ENCODE measurements at places on chromosomes 2 and 18.

- DNase-seq = no peak
Observed at GRCh38 chr2:45984896-45985473, 312.2 kb upstream of the EPAS1 start.

DNA sequence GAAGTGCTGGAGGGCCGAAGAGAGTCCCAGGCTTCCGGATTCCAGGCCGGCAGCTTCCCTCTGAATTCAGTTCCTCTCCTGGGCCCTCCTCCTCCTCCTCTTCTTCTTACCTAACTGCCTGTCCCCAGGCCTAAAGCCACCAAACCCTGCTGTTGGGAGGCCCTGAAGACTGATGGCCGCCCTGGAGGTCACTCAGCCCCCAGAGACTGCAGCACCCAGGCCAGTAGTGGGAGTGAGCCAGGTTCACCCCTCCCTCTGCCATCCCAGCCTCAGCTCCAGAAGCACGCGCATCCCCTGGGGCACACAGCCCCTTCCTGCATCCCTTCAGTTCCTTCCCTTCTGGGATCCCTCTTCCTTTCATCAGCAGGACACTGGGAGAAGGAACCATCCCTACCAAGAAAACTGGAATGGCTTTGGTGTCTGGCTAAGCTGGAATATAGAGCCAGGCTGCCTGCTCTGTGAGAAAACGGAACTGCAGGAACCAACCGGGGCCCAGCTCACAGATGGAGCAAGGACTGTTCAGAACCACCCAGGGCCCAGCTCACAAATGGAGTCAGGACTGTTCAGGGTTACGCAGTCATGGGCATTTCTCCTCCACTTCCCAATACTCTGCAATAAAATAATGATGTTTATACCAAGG, 127.4 kb downstream of the NDUFA10 start:
- no peak for DNase-seq

GRCh38 chr2:112092286-112093041, 37.4 kb downstream of the TMEM87B start:
- no peak for DNase-seq

DNA sequence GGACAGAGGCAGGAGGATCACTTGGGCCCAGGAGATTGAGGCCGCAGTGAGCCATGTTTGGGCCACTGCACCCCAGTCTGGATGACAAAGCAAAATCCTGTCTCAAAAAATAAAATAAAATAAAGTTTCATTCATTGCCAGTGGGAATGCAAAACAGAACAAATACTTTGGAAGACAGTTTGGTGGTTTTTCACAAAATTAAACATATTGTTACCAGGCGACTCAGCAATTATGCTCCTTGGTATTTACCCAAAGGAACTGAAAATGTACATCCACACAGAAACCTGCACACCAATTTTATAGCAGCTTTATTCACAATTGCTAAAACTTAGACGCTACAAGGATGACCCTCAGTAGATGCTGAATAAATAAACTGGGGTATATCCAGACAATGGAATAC, 35.8 kb downstream of the FOSL2 start:
- no peak for DNase-seq

DNA sequence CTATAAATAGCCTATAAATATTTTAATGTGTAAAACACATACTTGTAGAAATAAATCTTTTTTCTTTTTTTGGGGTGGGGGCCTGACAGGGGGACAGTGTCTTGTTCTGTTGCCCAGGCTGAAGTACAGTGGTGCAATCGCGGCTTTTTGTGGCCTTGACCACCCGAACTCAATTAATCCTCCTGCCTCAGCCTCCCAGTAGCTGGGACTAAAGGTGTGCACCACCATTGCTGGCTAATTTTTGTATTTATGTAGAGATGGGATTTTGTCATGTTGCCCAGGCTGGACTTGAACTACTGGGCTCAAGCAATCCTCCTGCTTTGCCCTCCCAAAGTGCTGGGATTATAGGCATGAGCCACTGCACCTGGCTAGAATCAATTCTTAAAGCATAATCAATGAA, 37.6 kb downstream of the NPC1 start:
- DNase-seq = no peak

DNA sequence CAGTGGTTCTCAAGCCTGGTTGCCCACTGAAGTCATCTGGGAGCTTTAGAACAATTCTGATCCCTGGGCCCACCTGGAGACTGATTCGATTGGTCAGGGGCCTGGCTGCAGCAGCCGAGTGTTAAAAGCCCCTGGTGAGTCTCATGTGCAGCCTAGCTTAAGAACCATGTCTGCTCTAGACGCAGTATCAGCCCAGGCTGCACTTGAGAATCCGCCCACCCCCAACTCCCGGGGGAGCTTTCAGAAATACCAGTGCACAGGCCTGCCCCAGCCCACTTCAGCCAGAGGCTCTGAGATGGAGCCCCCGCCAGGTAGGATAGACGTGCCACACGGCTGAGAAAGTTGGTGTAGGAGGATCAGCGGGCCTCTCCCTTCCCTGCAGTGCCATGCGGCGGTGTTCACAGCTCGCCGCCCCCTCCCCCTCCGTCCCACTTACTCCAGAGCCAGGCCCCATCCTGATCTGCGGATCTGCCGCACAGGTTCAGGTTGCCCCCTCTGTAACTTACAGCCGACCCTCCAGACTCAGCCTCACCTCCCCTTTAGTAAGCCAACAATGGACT, 209.0 kb upstream of the RAB12 start:
- no peak for DNase-seq

GRCh38 chr2:201432621-201433393, 18.5 kb downstream of the TRAK2 start:
- no peak for DNase-seq

- DNase-seq = no peak
Observed at GRCh38 chr2:237866101-237866621, 6.7 kb downstream of the RAMP1 start.
